NCI-H460 (cell line): ENCODE measurements at places on chromosomes 3 and 15.

DNA sequence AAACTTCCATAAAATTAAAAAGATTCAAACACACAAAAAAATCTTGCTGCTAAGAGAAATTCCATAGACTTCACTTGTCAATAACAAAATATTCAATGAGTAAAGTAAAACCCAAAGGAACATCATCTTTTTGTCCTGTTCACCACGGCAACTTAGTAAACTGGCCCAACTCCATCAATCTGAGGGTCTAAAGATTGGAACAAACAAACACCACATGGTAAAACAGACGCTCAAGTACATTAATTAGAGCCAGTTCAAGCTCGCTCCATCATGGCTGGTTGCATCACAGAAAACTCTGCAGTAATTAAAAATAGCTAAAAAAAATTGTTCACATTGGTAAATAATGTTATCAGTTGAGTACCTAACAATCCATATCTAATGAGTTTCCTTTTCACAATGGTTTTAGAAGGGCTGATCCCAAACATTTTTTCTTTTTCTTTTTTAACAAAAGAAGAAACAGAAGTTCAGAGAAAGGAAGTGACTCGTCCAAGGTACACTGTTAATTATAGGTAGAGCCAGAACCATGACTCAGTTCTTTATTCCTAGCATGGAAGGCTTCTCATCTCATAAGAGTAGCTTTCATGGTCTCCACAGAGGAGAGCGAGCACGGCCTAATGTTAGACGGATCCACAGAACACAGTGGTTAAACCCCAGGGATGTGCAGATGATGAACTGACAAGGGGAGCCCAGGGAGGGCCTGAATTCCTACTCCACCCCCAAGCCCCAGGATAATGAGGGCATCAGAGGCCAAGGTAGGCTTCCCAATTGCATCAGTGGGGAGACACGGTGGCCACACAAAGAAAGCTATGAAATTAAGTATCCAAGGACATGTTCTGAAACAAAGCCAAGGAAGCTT lies 79.2 kb upstream of the ARHGEF3 start:
- DNase-seq: no peak

- DNase-seq: no peak
Measured at GRCh38 chr3:190387578-190388213, at the start of gene CLDN16. CLDN16 (plus strand) TSS chr3:190388163; CDS start chr3:190388330, 167 bp downstream.

DNA sequence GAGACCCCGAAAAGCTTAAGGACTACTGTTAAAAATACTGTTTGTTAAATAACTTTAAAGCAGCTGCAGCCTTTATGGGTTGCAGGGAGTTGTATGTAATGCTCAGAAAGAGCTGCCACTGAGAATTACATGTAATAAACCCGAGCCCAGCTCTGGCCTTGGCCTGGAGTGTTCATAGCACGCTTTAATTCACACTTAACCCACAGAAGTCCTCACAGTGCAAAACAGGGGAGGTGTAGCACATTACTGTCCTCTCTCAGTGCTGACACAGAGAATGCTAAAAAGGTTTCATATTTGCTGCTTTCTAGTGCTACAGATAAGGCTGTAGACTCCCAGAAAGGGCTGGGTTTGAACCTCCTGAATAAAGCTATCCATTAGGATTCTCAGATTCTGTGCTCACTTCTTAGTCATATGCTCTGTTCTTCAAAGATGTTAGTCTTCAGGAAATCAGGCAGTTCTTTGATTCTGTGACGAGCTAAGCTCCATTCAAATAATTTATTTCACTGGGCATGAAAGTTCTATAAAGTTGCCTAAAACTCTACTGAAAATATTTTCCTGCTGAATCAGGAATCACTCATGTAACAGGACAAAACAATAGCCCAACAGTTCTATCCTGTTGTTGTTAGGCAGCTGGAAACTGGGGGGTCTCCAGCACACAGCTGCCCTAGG lies 108.0 kb downstream of the SENP2 start:
- no peak for DNase-seq

DNA sequence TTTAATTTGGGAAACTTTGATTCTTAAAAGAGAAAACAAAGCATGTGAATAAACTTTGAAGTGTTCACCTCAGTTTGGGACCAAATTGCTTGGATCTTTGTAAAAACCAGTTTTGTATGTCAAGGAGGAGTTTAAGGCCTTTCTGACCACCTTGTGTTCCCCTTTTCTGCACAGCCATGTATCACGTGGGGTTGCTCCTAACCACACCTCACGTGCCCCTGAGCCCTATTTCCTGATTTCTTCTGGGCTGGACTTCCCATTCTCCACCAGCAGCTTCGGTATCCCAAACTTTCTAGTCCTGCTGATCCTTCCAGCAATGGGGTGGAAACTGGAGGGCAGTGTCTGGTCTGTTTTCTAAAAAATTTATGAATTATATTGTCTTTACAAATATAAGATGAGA lies 76.4 kb upstream of the STT3B start:
- DNase-seq: no peak

DNA sequence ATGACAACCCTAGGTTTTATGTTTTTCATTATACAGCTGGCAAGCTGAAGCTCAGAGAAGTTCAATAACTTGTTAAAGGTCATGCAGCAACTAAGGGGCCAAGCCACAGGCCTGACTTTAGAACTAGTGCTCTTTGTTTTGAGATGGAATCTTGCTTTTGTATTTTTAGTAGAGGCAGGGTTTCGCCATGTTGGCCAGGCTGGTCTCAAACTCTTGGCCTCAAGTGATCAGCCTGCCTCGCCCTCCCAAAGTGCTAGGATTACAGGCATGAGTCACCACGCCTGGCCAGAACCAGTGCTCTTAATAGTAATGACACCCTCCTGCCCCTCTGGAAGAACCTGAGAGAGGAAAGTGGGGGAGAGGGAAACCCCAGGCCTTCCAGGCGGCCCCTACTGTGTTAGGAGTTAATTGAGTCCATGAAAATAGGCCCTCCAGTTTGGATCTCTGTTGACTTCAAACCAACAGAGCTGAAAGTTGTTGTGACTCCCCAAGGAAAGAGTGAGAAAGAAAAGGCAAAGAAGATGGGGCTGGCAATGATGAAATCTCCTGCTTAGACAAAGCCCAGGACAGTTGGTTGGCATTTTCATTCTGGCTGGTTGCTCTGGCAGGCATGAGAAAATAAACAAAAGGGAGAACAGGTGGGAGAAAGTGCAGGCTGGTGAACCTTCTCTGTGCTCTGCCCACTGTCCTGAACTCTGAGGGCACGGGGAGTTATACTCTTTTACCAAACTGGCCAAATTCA lies 3.6 kb upstream of the PRRT3 start:
- no peak for DNase-seq

GRCh38 chr3:156304406-156304805 lies 184.0 kb downstream of the KCNAB1 start:
- no peak for DNase-seq

DNA sequence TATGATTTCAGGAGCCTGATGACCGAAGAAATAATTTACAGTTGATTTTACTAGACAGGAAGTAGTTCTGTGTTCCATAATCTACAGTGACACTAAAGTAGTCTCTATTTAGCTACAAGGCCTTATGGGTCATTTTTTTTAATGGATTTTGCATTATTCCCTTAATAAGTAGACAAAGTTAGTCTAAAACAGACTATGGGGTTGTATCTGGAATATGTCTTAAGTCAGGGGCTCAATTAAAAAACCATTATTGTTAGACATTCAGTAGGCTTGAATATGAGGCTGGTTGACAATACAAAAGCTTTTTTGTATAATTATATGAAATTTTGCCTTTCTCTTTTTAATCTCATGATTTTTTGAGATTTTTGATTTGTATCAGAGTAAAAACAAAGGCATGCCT lies 820.0 kb upstream of the SEMA6D start:
- DNase-seq: no peak

GRCh38 chr3:171955598-171955997 lies 83.8 kb upstream of the FNDC3B start:
- DNase-seq: no peak

DNA sequence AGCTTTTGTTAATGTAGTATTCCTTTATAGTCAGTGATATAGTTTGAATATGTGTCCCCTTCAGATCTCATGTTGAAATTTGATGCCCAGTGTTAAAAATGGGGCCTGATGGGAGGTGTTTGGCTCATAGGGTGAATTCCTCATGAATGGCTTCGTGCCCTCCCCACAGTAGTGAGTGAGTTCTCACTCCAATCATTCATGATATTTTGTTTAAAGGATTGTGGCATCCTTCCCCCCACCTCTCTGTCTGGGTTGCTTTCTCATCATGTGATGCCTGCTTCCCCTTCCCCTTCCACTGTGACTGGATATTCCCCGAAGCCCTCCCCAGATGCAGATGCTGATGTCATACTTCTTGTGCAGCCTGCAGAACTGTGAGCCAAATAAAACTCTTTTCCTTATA lies 649.8 kb upstream of the NR2F2 start:
- no peak for DNase-seq
